IMR-90 (cell line): ENCODE measurements at places on chromosomes 3 and 15. TPM values are rescaled to one million over a fixed set of nuclear protein-coding genes. Genes with fewer than 3 reads are reported as not detected.

DNA sequence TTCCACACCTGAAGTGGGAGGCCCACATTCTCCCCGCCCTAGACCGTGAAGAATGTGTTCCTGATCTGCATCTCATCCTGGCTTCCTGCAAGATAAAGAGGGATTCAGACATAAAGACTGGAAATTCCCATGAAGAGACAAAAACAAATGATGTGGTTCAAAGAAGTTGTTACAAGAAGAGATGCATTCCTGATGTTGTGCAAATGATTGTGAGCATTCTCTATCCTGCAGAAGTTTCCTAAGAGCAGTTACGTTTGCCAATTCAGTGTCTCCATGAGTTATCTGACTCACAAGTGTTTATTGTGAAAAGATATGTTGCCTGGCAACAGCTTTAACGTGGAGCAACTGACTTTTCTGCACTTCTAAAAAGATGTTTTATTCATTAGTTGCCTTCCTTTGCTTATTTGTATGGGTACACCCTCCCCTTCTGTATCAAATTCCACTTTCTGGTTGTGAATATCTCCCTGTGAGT, 107.8 kb downstream of the ZIC4 start:
- peak; percentile 100 for DNase-seq

DNA sequence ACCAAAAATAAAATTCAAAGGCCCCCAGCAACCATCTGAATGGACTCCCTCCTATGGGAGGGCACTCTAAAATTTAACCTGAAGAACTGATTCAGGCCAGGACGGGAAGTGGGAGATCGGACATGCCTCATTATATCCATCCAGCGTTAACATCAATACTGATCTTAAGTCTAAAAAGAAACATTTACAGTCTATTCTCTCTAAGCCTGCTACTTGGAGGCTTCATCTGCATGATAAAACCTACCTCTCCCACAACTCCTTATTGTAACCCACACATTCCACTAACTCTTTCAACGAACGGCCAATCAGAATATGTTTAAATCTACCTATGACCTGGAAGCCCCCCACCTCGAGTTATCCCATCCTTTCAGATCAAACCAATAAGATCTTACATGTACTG, 68.4 kb downstream of the HERC1 start:
- no peak for DNase-seq

DNA sequence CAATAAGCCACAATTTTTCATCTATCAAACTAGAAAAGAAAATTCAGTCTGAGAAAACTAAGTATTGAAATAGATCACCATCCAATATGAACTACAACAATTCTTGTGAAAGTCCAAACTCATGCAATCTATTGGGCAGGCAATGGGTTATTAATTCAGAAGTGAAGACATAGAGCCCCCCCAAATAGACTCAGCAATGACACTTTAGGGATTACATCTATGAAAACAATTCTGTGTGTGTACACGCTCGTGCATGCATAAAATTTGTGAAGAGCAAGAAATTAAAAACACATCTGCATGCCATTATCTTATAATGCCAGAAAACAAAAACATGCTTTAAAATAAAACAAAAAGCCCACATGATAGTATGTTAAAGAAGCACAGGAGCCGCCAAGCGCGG, 151.3 kb downstream of the NR1I2 start:
- no peak for DNase-seq

- DNase-seq, result no peak
Observed at GRCh38 chr3:38002940-38003339, 12.4 kb downstream of the VILL start.

- no peak for DNase-seq
Observed at GRCh38 chr3:49260806-49261324, 16.2 kb downstream of the C3orf62 start.

- DNase-seq, result no peak
Observed at GRCh38 chr15:77610731-77611130, 22.0 kb downstream of the LINGO1 start.

DNA sequence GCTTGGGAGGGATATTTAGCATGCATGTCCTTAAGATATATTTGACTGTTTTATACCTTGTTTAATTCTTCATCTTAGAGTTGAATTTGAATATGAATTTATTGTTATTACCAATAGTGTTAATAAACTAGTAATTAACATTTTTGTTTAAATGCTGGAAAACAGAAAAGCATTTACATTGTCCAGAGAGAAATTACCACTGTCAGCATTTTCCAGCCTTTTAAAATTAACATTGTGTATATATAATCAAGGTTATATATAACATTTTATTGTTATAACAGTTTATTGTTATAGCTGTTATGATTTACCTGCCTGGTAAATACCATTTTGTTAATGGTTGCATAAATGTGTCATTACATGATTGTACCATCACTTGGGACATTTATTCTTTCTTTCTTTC, 8.0 kb upstream of the P4HTM start:
- no peak for DNase-seq

The FBXW12 gene
- total RNA-seq, result not detected in 2 replicates

The TUSC7 gene
- not detected in 2 replicates for total RNA-seq

The BOC gene
- total RNA-seq, result 5.3 and 6.8 TPM in 2 replicates

The PCSK6 gene
- total RNA-seq, result not detected in 2 replicates

The RAMAC gene
- 29.6 and 38.9 TPM in 2 replicates for total RNA-seq

The ENTPD3 gene
- total RNA-seq, result not detected in 2 replicates

The PLD1 gene
- 9.2 and 9.7 TPM in 2 replicates for total RNA-seq

The TGM5 gene
- not detected in 2 replicates for total RNA-seq

The SLC28A2 gene
- total RNA-seq, result not detected in 2 replicates

The BCL2A1 gene
- 2.5 and 4.5 TPM in 2 replicates for total RNA-seq
